Inflammatory macrophage treated with lipopolysaccharide for 4 hours (primary cell): ENCODE measurements at places on chromosomes 11 and 22.
A peak's percentile ranks its signal among the peaks of the same experiment; 100 is the strongest.

- DNase-seq: no peak
Measured at GRCh38 chr11:94649254-94649653, 82.1 kb downstream of the PIWIL4 start.

DNA sequence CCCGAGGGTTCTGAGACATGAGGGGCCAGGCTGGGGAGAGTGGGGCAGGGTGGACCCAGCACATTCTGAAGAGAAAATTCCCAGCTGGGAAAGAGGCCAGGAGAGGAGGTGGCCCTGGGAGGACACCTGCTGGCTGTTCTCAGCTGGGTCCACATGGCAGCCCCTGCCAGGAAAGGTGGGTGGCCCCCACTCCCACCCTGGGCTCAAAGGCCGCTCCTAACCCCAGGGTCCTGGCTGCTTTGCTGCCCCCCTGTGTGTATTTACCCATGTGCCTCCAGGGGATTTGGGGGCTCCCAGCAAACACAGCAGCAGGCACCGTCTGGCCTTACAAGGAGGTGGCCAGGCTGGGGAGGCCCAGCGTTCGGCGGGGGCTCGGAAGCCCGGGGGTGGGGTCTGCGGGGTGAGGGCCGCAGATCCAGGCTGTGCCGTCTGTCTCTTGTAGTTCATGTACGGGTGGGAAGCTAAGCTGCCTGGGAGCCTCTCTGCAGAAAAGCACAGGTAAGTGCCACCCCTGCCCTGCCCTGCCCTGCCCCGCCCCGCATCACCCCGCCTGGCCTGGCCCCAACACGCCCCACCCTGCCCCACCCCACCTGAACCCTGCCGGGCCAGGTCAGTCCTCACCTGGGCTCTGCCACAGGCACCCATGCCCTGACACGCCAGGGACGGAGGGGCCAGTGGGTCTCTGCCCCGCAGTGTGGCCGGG lies 10.6 kb downstream of the MUC5B start:
- no peak for DNase-seq

DNA sequence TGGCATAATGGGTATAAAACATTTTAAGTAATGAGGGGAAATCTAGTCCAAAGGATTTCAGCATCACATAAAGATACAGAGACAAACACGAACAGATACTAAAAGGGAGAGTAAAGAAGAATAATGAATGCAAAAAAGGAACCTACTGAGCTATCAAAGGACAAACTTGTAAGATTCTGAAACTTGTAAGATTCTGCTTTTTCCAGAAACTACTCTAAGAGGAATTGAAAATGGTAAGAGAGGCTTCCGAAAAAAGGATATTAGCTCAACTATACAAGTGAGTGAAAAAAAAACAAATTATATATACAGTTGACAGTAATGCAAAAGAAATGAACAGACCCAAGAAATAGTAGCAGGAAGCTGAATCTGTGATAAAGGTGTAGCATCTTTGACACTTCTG lies 37.7 kb downstream of the POLD3 start:
- peak; percentile 74 for DNase-seq

DNA sequence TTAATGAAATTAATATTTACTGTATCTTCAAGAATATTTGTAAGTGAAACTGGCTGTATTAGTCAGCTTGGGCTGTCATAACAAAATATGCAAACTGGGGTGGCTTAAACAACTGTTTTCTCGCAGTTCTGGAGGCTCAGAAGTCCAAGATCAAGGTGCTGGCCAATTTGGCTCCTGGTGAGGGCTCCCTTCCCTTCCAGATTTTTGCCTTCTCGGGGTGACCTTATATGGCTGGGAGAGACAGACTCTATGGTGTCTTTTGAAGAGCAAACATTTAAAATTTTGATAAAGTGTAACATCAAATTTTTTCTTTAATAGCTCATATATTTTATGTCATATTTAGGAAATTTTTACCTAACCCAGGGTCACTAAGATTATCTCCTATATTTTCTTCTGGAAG lies 30.2 kb downstream of the CSTPP1 start:
- no peak for DNase-seq

GRCh38 chr22:23913306-23913660 lies 19.1 kb downstream of the MIF start:
- DNase-seq: no peak

DNA sequence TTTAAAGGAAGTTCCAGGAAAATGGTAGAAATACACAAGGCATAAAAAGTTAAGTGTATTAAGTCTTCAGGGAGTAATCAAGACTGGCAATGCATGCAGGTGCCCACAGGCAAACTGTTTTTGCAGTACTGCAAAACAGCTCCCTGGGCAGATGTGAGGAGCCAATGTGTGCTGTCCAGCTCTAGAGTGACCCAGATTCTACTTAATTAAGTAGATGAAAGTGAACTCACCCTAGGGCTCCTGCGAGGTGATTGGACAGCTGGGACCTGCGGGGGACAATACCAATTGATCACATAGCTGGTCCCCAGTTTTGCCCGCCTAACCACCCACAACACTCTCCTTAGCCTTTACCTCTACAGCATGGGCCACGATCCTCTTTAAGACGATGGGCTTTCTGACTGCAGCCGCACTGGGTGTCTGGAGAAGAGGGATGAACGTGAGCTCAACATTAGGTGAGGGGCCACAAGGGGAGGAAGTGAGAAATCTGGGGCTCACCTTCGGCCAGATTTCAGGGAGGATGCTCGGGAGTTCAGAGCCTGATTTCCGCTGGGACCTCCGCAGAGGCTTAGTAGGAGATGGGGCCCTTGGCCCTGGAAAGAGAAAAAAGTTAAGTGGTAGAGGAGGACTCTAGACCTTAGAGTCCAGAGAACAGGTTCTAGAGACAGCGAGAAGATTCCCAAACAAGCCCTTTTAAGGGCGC lies 556 bp downstream of the CDCA5 start:
- DNase-seq: no peak

DNA sequence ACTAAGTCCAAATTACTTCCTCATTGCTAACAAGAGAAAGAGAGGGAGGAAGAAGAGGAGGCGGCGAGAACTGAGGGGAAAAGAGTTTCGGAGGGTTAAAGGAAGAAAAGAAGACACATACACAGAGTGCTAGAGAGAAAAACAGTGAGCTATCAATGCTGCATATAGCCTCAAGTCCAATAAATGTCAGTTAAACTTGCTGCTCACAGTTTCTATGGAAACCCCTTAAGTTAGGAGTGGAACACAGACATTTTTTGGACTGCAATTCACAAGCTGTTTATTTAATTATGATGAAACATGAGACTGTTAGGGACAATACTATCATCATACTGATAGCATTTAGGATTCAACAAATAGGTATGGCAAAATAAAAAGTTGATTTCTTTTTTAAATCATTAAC lies 1320.4 kb downstream of the LRRC4C start:
- no peak for DNase-seq

- DNase-seq: no peak
Measured at GRCh38 chr22:34765115-34765514, 300.8 kb upstream of the ISX start.

- no peak for DNase-seq
Measured at GRCh38 chr11:128389461-128389976, 197.8 kb downstream of the ETS1 start.

GRCh38 chr22:44183287-44183588 lies 2.5 kb downstream of the PARVG start:
- DNase-seq: no peak

DNA sequence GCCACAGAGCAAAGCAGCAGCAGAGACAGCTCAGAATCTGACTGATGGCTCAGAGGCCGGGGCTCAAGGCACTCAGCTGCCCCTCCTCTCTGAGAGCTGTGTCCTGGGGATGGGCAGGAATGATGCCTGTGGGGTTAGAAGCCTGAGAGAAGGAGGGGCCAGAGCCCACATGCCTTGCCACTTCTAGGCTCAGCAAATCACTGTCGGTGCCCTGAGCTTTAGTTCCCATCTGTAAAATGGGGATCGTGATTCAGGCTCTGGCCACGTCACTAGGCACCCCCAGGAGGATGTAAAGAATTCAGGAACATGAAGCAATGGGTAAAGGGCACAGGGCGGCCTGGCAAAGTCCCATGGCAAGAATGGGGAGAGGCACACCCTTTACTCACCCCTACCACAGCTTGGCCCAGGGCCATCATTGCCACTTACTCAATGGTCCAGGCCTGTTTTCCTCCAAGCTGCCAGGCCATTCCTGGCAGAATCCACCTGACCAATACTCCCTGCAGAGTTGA lies 3.4 kb upstream of the CDC42EP2 start:
- DNase-seq: peak; percentile 73

- DNase-seq: peak; percentile 98
Measured at GRCh38 chr22:38201711-38202436, at the start of gene MAFF. MAFF (plus strand) TSS chr22:38201994; CDS start chr22:38213854, 11,860 bp downstream.

- no peak for DNase-seq
Measured at GRCh38 chr22:22945195-22945594, 57.6 kb downstream of the IGLL5 start.

- DNase-seq: no peak
Measured at GRCh38 chr22:24419475-24419850, 7.9 kb upstream of the ADORA2A start.

GRCh38 chr11:69958308-69958707 lies 119.8 kb upstream of the ANO1 start:
- DNase-seq: no peak

DNA sequence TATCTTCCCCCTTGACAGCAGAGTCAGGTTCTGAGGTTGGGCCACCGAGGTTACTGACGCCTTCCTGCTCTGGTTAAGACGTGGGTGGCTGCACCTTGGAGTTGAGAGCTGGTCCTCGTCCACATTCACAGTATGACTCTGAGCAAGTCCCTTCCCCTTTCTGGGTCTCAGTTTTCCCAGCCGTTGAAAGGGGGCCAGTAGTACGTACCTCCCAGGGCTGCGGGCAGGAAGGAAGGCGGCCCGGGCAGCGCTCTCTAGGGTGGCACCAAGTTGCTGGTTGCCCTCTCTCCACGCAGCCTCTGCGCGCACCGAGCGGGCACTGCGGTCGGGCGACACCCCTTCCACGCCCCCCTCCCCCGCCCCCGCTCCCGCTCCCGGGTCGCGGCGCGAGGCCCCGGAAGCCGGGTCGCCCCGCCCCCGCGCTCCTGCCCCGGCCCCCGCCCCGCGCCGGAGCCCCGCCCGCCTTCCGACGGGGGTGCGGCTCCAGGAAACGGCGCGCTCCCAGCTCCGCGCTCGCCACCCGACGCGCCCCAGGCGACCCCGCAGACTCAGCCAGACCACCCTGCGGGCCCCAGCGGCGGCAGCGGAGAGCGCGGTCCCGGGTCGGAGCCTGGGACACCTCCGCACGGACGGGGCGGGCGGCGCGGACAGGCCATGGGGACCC lies at the start of gene EHBP1L1:
Gene EHBP1L1, plus strand, starts transcription at position 486 of the 664 bp plus-strand sequence. CDS start 250 bp downstream, outside the sequence.
- DNase-seq: peak; percentile 90

DNA sequence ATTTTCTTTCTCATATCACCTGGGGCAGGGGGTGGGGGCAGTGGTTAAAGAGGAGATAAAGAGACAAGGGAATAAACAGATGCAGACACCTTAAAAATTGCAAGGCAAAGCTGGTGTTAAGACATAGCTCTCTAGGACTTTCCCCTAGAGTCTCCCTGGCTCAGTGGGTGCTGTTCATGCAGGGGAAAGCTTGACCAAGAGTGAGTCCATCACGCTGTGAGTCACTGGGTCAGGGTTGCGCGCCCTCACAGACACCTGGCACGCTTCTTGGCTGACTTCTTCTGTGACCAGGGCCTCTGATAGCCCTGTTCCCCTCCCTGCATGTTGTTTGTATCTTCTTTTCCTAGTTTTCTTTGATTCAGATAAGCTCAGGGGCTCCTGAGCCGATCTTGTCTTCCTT lies 31.9 kb downstream of the COMMD9 start:
- DNase-seq: peak; percentile 53

GRCh38 chr11:115080923-115081680 lies 402.8 kb downstream of the NXPE2 start:
- DNase-seq: no peak

GRCh38 chr22:39498368-39498767 lies 3.7 kb upstream of the MIEF1 start:
- no peak for DNase-seq

GRCh38 chr11:58927393-58928106 lies 11.7 kb upstream of the GLYATL1 start:
- no peak for DNase-seq

DNA sequence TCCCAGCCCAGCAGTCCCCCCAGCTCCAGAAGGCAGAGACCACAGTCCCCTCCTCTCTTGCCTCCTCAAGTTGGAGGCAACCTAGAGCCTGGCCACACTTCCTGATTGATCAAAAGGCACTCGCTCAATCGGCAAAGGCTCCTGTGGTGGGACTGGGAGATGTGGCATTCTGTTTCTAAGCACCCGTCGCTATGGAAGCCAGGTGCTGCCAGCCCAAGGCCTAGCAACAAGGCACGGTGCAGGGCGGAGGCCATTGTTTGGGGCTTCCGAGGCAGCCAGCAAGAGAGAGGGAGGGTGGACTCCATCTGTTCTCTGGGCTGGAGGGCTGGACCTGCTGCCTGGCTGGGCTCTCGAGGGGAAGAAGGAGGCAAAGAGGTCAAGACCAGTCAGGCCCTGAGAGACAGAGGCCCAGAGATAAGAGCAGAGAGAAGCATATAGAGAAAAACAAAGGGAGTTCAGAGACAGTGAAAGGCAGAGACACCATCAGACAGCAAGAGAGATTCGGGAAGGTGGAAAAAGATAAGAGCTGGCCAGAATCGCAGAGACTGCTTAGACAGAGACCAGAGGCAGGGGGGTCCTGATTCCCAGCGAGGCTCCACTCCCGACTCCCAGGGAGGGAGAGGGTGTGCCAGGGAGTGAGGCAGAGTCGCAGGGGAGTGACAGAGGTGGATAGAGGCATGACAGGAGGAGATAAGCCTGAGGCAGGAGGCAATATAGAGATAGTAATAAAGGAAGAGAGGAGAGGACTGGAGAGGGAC lies 21.2 kb downstream of the PDE2A start:
- no peak for DNase-seq

- DNase-seq: no peak
Measured at GRCh38 chr11:94017446-94017845, 3.7 kb upstream of the HEPHL1 start.

DNA sequence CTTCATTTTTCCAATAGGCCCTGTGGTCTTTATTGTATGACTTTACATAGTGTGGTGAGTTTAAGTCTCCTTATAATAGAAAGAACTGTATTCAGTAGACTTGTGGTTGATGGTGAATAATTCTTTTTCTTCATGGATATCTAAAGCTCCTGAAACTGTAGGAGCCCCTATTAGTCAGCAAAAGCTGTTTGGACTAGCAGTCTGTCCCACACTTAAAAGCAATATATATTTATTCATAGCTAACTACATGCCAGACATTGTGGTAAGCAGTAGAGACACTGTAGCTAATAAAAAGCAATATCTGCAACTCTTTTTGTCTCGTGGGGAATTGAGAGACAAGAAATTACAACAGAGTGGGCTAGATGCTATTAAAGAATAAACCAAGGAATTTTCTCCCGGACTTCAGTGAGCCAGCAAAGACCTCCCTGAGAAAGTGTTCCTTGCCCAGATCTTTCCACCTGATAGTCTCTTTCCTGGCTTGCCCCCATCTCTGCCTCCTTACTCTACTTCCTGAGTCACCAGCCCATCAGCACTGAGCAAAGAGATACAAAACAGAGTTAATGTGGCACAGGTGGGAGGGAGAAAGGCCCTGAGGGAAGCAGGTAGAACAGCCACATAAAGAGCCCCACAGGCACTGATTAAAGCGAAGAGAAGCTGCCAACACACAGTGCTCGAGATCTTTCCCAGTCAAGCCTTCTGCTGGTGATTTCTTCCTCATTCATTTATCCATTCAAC lies 1.4 kb upstream of the OR52W1 start:
- no peak for DNase-seq

- no peak for DNase-seq
Measured at GRCh38 chr22:31736458-31736857, 13.5 kb downstream of the PRR14L start.

- DNase-seq: no peak
Measured at GRCh38 chr11:128865490-128865889, 1.6 kb downstream of the KCNJ1 start.
